ENCODE measurements at places on chromosomes 6 and 20.

GRCh38 chr6:168385858-168386735 lies 54.9 kb upstream of the SMOC2 start:
- no peak overlapping the region for H3K27ac ChIP-seq
- H3K36me3 ChIP-seq = no peaks in the 10 kb centered on the region
- peaks cover 29% of the 10 kb centered on the region for H3K4me1 ChIP-seq
- DNase-seq = no peak
- H3K4me3 ChIP-seq = no peak overlapping the region

GRCh38 chr6:30752157-30752927 lies 8.0 kb upstream of the IER3 start:
- H3K4me3 ChIP-seq = no peak overlapping the region
- no peaks in the 10 kb centered on the region for H3K27me3 ChIP-seq
- peak overlapping the region; percentile 43 for H3K27ac ChIP-seq
- H3K4me1 ChIP-seq = peaks cover 40% of the 10 kb centered on the region

DNA sequence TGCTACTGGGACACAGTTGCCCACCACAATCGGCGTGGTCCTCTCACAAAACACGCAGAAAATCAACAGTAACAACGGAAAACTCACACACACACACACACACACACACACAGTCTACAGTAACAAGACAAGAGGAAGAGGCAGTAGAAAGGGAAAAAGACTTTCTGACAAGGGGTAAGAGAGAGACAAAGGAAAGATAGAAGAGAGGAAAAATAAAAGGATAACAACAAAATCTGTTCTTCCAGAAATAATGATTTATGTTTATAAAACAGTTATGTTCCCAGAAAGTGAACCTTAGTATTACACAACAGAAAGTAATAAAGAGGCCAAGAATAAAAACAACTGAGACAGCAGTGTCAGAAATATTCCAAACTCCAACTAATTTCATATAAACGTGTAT lies 2.9 kb downstream of the RANBP9 start:
- H3K4me1 ChIP-seq = peaks cover 26% of the 10 kb centered on the region
- H3K27ac ChIP-seq = peak overlapping the region; percentile 98
- no peaks in the 10 kb centered on the region for H3K27me3 ChIP-seq
- H3K4me3 ChIP-seq = peak overlapping the region; percentile 100
- H3K36me3 ChIP-seq = peaks cover 12% of the 10 kb centered on the region

GRCh38 chr6:162852192-162852591 lies 124.4 kb downstream of the PACRG start:
- DNase-seq = no peak
- peaks cover 17% of the 10 kb centered on the region for H3K4me1 ChIP-seq
- H3K27me3 ChIP-seq = no peaks in the 10 kb centered on the region
- H3K4me3 ChIP-seq = no peak overlapping the region
- no peak overlapping the region for H3K27ac ChIP-seq

GRCh38 chr6:156031516-156031915 lies 575.9 kb upstream of the NOX3 start:
- H3K27me3 ChIP-seq = no peaks in the 10 kb centered on the region
- DNase-seq = no peak
- H3K4me1 ChIP-seq = peaks cover 11% of the 10 kb centered on the region

DNA sequence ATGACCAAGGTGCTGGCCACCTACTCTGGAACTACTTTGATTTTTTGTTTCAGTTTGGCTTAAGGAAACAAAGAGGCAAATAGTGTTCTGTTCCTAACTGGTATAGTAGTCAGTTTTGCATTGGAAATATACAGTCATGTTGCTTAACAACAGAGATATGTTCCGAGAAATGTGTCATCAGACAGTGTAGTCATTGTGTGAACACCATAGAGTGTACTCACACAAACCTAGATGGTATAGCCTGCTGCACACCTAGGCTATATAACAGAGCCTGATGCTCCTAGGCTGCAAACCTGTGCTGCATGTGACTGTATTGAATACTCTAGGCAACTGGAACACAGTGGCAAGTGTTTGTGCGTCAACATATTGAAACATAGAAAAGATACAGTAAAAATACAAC lies 80.4 kb downstream of the ARID1B start:
- H3K4me1 ChIP-seq = peaks cover 37% of the 10 kb centered on the region
- no peak for DNase-seq
- peaks cover 10% of the 10 kb centered on the region for H3K36me3 ChIP-seq
- H3K27ac ChIP-seq = no peak overlapping the region
- no peak overlapping the region for H3K4me3 ChIP-seq
- H3K27me3 ChIP-seq = no peaks in the 10 kb centered on the region

GRCh38 chr6:132651062-132651461 lies 7.9 kb downstream of the TAAR1 start:
- no peaks in the 10 kb centered on the region for H3K27me3 ChIP-seq
- no peak overlapping the region for H3K27ac ChIP-seq
- no peak overlapping the region for H3K4me3 ChIP-seq
- no peaks in the 10 kb centered on the region for H3K4me1 ChIP-seq
- no peak for DNase-seq

- H3K27me3 ChIP-seq = no peaks in the 10 kb centered on the region
- no peak overlapping the region for H3K4me3 ChIP-seq
- H3K27ac ChIP-seq = no peak overlapping the region
- DNase-seq = no peak
- peaks cover 7% of the 10 kb centered on the region for H3K4me1 ChIP-seq
Observed at GRCh38 chr6:148943451-148943850, 196.6 kb downstream of the UST start.

DNA sequence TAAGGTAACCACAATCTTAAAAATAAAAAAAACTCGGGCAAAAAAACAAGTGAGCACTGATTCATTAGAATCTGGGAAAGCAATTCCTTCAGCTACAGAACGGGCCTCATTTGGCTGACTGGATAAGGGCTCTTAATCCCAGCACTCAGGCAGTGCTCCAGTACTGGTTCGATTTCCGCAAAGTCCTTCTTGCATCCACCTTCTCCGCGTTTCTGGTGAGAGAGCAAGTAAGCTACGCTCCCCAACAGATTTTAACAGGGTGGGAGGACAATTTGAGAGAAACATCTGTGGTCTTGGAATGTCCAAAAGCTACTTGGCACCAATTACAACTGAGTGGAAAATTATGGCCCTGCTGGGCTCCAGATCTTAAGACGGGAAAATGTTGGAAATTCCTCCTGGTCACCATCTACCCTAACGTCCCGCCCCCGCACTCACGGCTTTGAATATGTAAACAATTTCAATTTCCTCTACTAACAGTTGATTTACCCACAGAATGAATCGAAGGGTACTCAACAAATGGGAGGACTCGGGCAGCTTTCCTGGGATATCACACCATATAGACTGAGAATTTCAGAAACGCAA lies 18.1 kb upstream of the ZSCAN9 start:
- H3K27ac ChIP-seq = peak overlapping the region; percentile 70
- no peaks in the 10 kb centered on the region for H3K36me3 ChIP-seq
- DNase-seq = no peak
- H3K4me3 ChIP-seq = peak overlapping the region; percentile 98
- peaks cover 15% of the 10 kb centered on the region for H3K4me1 ChIP-seq

- H3K36me3 ChIP-seq = peaks cover 41% of the 10 kb centered on the region
- H3K27ac ChIP-seq = no peak overlapping the region
- no peak overlapping the region for H3K4me3 ChIP-seq
- peaks cover 15% of the 10 kb centered on the region for H3K4me1 ChIP-seq
- DNase-seq = no peak
Observed at GRCh38 chr6:13299918-13300317, 28.4 kb downstream of the TBC1D7 start.

DNA sequence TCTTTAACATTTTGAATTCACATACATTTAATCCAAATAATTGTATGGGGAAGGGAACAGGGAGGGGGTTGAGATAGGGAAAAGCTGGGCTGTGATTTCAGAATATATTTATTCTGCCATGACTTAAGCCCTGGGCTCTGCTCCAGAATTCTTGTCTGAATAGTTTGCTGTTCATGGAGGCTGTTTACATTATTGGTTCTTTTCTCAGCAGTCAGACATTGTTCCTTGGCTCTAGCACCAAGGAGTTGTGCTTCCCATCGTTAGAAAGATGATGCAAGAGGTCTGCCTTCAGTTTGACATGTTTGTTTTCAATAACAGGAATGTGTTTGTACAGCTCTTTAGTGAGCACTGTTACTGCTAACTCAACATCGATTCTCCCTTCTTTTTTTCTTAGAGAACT lies 198.8 kb upstream of the CDYL start:
- no peak overlapping the region for H3K27ac ChIP-seq
- H3K36me3 ChIP-seq = no peaks in the 10 kb centered on the region
- no peaks in the 10 kb centered on the region for H3K27me3 ChIP-seq

Measured in type B pancreatic cell (in vitro differentiated cells).